HEK293T (cell line): ENCODE measurements at places on chromosomes 2 and 18.

GRCh38 chr2:231394211-231395141, 1.0 kb upstream of the B3GNT7 start:
- no peak for DNase-seq

GRCh38 chr2:83459456-83459855, 999.6 kb downstream of the SUCLG1 start:
- DNase-seq: no peak

DNA sequence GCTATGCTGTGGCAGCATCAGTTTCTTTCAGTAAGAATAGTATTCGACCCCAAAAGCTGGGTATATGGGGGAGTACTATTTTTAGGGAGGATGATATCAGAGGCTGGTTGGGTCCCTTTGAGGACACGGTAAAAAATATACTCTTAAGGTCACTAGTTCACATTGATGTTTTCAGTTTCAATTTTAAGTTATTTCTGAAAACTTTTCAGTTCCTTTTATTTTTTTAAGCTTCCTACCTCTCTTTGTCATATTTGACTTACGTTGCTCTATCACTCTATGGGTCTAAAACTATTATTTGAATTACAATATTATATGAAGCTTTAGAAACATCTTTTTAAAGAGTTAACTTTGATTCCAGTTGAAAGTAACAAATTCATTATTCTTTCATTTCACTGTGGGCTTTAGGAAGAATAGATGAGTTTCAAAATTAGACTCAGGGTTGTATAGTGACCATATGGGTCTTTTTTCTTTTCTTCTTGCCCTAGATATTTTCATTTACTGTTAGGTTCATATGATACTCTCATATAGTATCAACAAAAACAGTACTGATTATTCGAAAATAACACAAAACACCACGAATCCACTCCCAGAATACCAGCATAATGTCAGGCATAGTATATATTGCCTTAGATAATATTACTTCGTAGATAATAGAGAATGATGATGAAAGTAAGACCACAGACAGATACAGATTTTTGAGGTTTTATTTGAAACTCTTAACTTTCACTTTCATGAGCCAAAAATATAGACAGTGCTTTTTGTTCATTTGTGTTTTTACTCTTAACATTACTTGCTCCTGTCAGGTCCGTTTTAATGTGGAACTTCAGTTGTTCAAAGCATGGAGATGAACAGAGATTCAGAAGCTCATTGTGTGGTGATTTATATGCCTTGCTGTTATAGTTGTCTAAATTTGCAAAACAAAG, 9.8 kb downstream of the RMDN2 start:
- no peak for DNase-seq

DNA sequence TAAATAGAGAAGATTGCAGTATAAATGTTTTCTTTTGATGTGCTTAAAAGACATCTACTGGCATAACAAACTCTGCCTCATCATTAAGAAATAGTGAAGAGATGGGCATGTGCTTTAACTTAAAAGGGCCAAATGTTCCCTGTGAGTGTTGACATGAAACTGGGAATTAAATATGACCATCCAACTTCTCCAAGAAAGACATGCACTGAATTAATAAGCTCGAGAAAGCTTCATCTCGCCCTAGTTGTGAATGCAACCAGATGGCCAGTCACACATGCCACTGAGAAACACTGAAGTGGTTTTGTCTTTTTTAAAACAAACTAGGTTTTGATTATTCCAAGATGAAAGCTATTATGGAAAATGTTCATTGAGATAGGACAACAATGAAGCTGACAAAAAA, 479.2 kb downstream of the RIT2 start:
- no peak for DNase-seq

GRCh38 chr18:58196164-58196563, 152.1 kb downstream of the NEDD4L start:
- no peak for DNase-seq

- DNase-seq: no peak
Measured at GRCh38 chr2:147482111-147482895, 362.5 kb upstream of the ACVR2A start.

DNA sequence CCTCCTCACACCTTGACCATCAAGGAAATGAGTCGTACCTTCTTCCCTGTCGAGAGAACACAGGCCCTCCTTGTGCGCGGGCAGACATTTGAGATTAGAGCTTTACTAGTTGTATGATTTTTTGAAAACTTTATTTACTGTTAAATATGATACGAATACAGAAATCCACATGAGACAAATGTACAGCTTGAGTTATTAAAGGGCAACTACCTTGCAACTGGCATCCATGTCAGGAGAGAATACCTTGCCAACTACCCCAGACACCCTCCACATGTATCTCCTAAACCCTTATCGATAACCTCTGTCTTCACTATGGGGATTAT, 28.3 kb downstream of the KLHL23 start:
- no peak for DNase-seq

- DNase-seq: no peak
Measured at GRCh38 chr18:35680139-35680551, 98.6 kb downstream of the GALNT1 start.

DNA sequence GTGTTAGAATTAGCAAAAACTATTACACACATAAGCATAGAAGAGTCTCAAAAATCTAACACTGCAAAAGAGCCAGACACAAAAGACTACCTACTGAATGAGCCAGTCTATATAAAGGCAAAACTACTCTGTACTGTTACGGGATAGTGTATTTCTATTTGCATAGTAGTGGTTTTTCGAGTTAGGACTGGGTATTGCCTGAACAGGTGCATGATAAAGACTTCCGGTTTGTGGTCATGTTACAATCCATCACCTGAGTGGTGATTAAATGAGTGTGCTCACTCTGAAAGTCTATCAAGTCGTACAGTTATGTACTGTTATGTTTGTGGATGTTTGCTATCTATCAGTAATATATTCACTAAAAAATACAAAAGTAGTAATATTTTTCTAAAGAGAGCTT, 523.3 kb upstream of the SYT4 start:
- no peak for DNase-seq

DNA sequence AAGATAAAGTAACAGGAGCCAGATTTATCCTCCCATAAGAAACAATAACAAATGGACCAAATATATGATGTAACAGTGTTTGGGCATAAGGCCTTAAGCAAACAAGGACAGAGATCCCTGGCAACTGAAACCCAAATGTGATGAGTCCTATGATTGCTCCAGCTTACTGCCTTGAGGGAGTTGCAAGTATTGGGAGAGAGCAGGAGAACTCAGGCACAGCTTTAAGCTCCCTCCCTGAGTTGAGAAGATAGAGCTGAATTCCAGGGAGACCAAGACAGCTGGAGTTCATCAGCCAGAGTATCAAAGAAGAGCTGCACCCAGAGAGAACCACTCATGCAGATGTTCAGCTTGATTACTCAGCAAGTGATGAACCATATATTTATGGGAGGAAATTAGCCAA, 814.5 kb upstream of the RAB6C start:
- DNase-seq: no peak

- DNase-seq: no peak
Measured at GRCh38 chr2:3321825-3322224, 55.8 kb downstream of the EIPR1 start.

DNA sequence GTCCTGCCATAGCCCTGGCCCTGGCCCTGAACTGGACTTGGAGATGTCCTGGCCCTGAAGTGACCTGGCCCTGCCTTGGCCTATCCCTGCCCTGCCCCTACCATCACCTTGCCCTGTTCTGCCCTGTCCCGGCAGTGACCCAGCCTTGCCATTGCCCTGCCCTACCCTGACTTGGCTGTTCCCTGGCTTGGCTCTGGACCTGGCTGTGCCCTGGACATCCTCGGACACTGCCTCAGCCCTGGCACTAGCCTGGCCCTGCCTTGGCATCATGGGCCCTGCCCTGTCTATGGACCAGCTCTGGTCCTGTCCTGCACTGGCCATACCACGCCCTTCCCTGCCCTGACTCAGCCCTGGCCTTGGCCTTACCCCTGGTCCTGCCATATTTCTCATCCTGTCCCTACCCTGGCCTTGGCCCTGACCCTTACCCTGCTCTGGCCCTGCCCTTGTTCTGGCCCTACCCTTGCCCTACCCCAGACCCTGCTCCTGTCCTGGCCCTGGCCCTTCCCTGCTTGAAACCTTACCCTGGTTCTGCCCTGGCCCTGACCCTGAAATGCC, 6.1 kb upstream of the ANKRD62 start:
- DNase-seq: no peak

DNA sequence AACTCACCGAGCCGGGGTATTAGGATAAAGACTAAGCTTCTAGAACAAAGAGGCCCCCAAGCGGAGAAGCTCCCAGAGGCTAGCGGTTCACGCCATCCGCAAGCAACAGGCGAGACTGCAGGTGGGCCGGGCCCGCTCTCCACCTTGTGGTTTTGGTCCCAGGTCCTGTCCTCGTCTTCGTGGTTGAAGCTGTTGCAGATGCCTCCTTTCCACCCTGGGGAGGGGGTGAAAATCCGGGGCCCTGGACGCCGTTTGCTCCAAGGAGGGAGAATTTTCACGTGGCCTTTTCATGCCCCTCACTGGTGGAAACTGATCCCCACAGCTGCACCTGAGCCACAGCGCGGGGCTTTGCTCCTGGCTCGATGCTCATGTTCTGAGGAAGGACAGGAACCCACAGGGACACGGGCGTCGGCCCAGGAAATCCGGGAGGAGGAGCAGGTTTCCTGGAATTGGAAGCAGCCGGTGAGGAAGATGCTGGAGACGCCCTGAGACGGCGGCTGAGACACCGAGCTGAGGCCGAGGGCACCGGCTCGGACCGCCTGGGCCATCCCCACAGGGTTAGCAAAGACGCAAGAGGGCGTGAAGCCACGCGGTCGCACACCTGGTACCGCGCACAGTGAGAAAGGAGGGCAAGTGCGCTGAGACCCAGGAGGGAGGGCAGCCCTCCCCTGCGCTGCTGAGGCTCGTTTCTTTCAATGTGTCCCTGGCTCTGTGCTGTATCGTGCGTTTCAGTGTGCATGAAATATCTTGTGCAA, 54.7 kb upstream of the SALL3 start:
- DNase-seq: no peak

- DNase-seq: no peak
Measured at GRCh38 chr2:183998041-183998796, 600.1 kb upstream of the ZNF804A start.

DNA sequence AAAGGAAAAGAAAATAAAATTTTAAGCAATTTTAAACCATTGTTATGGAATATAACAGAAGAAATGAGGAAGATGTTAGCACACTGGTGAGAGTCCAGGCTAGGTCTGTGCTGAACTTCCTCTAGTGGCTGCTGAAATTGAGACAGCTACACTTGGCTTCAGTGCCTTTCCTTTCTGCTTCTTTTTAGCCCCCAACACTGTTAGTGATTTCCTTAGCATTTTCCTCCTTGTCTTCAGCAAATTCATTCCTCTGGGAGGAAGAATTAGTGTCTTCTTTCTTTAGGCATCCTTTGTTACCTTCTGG, 47.6 kb downstream of the ITGAV start:
- no peak for DNase-seq

DNA sequence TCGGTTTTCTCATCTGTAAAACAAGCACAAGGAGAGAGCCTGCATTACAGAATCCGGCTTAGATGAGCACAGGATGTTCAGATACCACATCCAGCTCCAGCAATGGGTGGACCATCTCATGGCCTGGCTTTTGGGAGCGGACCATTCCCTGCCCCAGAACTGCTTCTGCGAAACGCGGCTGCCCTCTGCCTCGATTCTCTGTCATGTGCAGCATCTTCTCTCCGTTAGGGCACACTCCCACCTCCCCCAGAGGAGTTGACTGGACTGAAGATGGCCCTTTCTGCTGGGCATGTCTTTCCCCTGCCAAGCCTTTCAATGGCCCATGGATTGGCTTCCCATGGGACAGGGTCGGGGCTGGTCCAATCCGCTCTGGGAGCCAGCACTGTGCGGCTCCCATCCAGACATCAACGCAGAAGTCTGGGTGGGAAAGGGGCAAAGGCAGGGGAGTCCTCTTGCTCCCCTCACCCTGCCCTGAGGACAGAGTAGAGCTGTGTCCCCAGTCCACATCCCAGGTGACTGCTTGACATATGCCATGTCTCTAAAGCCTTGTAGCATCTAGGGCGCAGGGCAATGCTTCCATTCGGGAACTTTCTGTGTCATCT, 14.3 kb upstream of the FAHD2A start:
- no peak for DNase-seq

DNA sequence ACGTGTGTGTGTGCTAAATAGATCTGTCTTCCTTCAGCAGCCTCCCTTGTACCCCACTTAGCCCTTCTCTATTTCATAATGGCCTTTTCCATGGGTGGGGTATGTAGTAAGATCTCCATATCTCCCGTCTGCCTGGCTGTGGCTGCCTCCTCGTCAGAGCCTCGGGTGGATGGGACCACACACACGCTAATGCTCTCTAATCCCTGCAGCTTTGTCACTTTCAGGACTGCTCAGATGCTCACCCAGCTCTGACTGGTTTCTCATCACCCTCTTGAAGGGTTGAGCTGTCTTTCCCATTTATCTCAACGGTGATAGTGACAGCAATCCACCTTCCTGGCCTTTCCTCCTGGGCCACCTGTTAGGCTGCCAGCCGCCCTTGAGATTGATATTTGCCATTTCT, 95.3 kb downstream of the DCC start:
- no peak for DNase-seq

- no peak for DNase-seq
Measured at GRCh38 chr2:232418056-232418455, 11.4 kb downstream of the ALPG start.

DNA sequence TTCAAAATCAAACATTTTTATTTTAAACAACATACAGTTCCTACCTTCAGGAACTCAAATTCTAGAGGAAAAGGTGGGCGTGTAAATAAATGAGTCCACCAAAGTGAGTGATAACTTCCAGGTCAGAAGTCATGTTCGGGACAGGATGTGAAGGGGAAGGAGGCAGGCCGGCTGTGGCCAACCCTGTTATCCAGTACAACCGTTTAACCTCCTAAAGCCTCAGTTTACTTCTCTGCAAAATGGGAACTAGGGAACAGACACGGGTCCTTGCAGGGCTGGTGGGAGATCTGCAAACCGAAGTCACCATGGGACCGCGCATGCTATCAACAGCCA, 373 bp downstream of the EIPR1 start:
- peak; percentile 44 for DNase-seq

- DNase-seq: no peak
Measured at GRCh38 chr2:158828378-158829164, 33.5 kb downstream of the DAPL1 start.

GRCh38 chr2:179348906-179349305, 84.3 kb upstream of the SESTD1 start:
- DNase-seq: no peak

GRCh38 chr18:63550068-63550467, 7.9 kb downstream of the SERPINB12 start:
- no peak for DNase-seq
